ENCODE measurements at places on chromosomes 3 and 15.
A peak's percentile ranks its signal among the peaks of the same experiment; 100 is the strongest.

GRCh38 chr15:68025835-68026424 lies 28.2 kb upstream of the PIAS1 start:
- DNase-seq, result no peak

DNA sequence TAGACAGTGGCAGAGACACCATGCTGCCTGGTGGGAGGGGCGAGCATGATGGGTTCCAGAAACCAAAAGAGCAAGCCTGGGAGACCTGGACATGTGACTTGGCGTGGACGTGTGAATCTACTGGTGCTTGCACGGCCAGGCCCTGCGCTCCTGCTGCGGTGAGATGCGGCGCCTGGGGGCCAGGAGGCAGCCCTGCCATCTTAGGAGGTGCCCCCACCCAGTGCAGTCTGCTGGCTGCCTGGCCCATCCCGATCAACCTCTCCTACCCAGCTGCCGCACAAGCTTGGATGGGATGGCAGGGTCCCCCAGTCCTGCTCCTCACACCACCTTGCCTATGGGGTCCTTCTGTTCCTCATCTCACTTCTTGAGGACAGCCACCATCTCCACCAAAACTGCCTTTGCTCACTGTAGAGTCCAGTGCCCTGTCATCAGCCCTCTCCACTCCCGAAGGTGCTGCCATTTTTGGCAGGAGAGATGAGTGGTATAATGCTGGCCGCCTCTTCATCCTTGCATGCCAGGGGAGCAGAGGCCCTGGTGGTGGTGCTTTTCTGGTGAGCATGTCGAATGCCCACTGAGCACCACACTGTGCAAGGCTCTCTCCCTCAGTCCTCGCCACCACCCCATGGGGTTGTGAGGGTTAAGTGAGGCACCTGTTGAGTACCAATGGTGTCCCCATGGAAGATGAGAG lies 3.1 kb upstream of the ABTB1 start:
- no peak for DNase-seq

DNA sequence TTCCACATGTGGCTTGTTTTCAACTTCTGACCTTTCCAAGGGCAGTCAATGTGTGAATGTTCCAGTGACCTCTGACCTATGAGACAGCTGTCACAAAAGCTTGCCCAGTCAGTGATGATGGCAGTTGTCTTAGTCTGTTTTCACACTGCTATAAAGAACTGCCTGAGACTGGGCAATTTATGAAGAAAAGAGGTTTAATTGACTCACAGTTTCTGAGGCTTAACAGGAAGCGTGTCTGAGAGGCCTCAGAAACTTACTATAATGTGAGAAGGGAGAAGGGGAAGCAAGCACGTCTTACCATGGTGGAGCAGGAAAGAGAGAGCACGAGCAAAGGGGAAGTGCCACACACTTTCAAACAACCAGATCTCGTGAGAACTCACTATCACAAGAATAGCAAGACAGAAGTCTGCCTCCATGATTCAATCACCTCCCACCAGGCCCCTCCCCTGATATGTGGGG lies 95.6 kb downstream of the ECT2 start:
- DNase-seq, result no peak

GRCh38 chr15:56537881-56538280 lies 72.9 kb upstream of the MNS1 start:
- DNase-seq, result no peak

GRCh38 chr3:168417016-168417415 lies 321.3 kb upstream of the GOLIM4 start:
- no peak for DNase-seq

- DNase-seq, result no peak
Measured at GRCh38 chr15:69979262-69979661, 118.5 kb downstream of the TLE3 start.

DNA sequence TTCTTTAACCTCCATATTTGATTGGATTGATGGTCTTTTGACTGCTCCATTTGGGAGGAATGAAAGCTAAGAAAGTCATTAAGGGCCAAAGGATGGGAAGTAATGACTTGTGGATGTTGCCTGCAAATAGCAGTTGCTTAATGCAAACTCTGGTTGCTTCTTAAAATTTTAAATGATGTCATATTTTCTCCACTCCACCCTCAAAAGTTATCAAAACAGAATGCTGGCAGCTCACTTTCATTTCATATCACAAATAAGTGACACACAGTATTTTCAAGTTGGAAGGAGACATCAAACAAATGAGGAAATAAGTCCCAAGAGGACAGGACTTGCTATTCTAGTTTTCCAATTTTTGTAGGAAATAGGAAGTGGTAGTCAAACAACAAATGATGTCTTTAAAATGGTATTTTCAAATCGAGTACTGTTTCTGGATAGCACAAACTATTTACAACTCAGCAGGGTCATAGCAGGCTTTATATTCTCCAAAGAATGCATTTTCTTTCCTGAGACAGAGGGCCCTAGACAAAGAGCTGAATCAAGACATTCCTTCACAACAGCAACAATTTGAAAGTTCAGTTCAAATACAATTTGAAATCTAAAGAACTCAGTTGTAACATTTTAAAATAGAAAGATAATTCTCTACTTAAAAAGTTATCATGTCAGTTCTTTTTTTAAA lies 165.1 kb upstream of the UBE2E1 start:
- DNase-seq, result no peak

- no peak for DNase-seq
Measured at GRCh38 chr15:31078471-31078870, 23.1 kb downstream of the TRPM1 start.

DNA sequence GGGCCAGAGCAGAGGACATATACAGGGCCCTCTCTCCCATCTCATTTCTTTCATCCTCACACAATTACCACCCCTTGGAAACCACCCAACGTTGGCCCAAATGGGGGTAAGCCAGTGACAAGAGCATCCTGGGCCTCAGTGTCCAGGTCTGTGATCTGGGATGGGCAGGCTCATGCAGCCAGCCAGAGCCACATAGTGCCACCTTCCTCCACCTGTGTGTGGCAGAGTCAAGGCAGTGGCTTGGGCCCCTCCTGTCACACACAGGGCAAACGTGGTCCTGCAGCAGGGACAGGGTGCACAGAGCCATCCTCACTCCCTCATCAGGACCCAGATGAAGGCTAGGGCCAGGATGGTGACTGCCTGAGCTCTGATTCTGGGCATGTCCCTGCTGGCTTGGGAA lies 2.3 kb upstream of the MYL3 start:
- no peak for DNase-seq

DNA sequence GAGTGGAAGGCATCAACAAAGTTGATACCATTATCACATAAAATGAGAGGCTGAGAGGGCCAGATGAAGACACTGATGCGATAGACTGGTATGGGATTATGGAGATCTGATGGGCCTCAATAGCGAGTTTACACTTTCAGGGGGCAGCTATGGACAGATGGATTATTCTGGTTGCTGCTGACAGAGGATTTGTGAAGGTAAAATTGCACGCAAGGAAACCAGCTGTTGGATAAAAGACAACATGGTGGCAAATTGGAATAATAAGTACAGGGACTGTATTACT lies 203.9 kb downstream of the MBNL1 start:
- DNase-seq, result no peak

DNA sequence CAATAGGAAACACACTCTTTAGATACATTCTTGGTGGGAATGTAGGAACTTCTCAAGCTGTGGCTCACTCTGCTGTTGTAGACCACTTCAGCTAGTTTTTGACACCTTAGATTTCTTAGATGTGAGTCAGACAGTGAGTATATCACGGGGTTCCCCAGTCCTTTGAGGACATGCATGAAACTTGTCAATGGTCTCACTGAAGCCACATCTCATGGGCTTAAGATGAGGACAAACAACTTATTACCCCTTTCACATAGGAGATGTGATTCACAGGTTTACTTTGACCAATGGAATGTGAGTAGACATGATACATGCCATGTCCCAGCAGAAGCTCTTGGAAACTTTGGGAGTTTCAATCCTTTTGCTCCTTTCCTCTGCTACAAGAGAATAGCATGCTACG lies 325.5 kb downstream of the CHST2 start:
- peak; percentile 43 for DNase-seq

GRCh38 chr3:186571644-186572013 lies 1.1 kb downstream of the DNAJB11 start:
- DNase-seq, result no peak

DNA sequence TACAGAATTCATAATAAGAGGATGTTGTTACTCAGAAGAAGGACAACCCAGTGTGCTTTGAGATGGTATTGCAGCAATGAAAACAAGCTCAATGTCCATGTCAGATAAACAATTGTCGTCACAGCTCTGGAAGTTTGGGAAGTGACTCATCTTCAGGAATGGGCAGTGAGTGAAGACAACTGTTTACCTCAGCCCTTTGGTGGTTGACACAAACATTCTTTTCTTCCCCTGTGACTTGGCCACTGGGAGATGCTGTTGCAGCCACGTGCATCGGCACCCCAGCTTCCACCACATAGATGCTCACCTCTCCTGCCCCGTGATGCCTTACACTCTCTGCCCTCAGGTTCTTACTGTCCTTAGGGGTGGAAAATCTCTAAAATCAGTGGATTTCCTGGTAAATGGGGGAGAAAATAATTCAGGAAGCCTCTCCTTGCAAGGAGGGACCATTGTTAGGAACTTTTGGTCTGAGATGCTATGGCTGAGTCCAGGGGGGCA lies 114.1 kb upstream of the GALNT15 start:
- no peak for DNase-seq

DNA sequence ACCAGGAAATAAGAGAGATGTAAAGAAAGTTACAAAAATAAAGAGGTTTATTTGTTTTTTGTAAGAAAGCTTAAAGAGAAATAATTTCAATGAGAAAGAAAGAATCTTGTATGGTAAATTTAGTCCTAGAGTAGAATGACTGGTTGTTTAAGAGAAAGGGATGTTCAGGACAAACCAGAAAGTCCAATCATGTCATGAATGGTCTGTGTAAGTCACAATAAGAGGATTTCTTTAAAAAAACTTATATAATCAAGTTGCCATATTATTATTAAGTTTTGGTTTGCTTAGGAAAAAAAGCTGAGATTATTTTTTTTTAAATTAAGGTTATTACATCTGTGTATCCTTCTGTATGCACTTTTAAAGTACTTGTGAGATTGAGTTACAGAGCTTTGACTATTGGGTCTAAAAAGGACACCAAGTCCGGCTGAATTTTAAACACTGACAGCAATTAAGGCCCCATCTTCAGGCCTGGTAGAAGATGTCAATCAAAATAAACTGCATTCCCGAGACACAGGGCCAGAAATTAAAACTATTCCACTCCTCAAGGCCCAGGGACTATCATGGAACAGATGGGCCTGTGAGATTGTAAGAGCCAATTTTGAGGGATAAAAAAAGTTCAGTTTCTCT lies 12.2 kb downstream of the ERICH6 start:
- DNase-seq, result no peak

GRCh38 chr3:38109580-38110313 lies 27.2 kb downstream of the ACAA1 start:
- no peak for DNase-seq

GRCh38 chr15:25407950-25408349 lies 30.9 kb downstream of the UBE3A start:
- no peak for DNase-seq

DNA sequence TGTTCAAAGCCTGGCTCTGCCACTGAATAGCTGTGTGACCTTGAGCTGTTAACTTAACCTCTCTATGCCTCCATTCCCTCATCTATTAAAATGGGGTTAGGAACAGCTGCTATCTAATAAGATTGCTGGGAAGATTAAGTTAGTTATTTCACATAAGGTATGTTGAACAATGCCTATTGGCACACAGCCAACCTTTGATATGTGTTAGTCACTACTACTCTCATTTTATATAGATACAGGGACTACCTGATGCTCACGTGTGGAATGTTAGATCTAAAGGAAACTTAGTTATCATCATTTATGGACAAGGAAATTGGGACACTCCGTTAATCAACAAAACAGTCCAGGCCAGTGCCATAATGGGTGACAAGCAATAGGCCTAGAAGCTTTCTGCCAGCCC lies 332.4 kb upstream of the PPP2R3A start:
- DNase-seq, result no peak

DNA sequence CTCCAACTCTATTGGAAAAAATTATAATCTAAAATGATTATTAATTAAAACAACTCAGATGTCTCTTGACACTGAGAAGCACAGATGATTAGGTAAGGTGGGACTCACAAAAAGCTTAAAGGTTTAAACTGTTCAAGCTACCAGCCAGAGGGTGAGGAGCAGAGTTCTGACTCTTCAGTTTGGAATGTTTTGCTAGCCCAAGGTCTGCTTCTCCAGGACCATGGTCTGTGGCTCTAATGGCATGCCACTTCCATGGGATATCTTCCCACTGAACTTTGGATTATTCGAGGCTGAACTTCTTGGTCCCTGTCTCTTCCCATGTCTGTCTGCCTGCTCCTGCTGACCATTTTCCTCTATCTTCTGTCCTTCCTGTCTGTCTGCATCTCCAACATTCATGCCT lies 49.2 kb downstream of the CACNA2D3 start:
- no peak for DNase-seq

- no peak for DNase-seq
Measured at GRCh38 chr3:177960722-177961121, 575.5 kb upstream of the KCNMB2 start.

DNA sequence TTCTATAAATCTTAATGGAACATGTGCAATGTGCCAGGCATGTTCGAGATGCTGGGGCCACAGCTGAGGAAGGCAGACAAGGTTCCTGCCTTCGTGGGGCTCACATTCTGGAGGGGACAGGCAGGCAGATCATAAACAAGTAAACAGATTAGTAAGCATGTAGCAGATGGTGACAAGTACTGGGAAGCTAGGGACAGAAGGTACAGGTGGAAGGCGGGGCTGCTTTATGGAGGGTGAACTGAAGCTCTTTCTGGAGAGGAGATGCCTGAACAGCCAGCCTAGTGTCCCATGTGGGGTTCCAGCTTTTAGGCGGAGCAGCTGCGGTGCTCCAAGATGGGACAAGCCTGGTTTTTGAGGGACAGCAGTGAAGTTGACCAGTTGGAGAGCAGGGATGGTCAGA lies 74.7 kb upstream of the SNRK start:
- DNase-seq, result no peak

DNA sequence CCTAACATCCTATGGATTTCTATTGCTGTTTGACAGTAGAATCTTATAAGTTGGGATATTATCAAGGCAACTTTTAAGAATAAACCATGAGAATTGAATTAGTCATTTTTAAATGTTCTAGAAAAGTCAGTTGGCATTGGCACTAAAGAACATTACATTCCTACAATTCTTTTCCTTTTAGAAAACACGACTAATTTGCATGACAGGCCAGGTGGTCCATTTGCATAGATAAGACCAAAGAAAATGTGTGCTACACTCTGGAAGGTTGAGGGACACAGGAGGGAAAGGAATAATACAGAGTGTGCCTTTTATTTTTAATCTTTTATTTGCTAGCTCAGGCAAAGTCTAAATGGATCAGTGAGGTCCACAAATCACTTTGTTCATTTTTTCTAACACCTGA lies 962.3 kb downstream of the EPHA3 start:
- no peak for DNase-seq

DNA sequence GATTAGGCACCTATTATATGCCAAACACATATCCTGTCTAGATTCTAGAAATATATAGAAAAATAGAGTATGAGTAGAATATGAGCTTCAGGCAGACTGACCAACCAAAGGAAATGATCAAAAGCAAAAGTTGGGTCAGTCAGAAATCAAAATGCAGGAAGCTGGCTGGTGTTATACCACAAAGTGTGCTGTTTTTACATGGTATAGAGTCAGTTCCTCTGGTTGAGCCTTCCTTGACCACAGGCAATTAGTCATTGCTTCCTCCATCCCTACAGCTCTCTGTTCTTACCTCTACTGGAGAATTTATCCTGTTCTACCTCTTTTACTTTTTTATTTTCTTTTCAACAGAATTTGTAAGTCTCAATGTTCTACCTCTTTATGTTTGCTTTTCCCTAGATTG lies 149.8 kb downstream of the TMCO5A start:
- peak; percentile 85 for DNase-seq

- no peak for DNase-seq
Measured at GRCh38 chr3:122247825-122248185, 64.3 kb downstream of the CASR start.

Measured in GM12878 (cell line).